Activated CD8-positive, alpha-beta T cell treated with anti-CD3 and anti-CD28 coated beads for 36 hours (primary cell): ENCODE measurements at places on chromosomes 5 and 9. TPM values are rescaled to one million over a fixed set of nuclear protein-coding genes. Genes with fewer than 3 reads are reported as not detected.

IFNK gene
- total RNA-seq: not detected

SCAI gene
- 9.6 TPM for total RNA-seq

NR5A1 gene
- not detected for total RNA-seq

RAI14 gene
- total RNA-seq: 2.3 TPM

ARHGEF37 gene
- total RNA-seq: 1.1 TPM

STC2 gene
- total RNA-seq: 40.9 TPM

GRCh38 chr5:61737301-61737963, 405.4 kb downstream of the ZSWIM6 start:
- DNase-seq: no peak

DNA sequence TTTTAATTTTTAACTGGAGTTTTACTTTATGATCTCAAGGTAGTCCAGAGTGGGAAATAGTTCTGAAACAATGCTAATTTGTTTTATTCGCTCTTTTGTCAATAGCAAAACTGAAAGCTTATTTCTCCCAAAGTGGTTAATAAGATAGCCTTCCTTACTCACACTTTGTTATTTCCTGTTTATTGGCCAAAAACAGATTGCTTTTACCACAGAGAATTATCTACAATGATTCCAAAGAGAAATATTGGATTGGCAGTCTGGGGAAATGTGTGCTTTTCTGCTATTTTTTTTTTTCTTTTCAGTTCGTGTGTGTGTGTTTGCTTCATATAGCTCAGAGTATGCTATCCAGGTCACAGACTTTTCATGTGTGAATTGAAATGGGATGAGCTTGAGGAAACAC, 756.7 kb upstream of the RGMB start:
- no peak for DNase-seq

DNA sequence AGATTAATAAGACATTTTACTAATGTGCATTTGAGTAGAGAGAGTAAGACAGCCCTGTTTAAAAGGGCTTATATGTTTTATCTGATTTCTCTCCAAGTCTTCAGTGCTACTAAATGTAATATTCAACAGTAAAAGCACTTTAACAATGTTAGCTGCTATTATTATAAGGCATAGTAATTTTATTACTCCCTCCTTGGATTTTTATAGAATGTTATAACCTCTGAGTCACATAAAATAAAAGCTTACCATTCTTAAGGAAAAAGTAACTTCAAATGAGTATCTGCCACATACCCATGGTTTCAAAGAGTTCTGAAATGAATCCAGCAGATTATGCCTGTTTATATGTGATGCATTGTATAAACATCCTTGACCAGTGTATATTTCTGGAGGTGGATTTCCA, 19.0 kb downstream of the SPDL1 start:
- no peak for DNase-seq

DNA sequence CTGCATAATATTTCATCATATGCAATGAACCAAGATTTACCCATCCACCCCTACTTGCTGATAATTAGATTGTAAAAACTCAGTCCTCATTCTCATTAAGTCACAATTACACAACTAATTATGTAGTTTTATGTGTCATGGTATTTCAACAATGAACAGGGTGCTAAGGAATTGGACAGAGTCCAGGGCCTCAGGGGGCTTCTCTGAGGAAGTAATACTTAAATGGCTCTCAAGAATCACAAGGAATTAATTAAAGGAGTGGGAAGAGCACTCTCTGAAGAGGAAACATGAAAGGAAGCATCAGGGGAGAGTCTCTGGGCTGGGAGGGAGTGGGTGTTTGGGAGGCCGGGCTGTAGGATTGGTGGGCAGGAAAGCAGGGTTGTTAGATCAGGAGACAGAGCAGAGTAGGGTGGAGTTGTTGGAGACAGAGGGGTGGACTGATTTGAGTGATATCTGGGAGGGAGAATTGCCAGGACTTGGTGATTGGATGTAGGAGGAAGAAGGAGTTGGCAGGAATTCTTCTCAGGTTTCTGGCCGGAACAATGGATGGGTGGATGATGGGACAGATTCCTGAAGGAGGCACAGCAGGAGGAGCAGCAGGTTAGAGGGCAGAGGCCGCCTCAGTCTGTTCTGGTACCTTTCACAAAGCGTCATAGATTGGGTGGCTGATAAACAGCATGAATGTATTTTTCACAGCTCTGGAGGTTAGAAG, 23.0 kb upstream of the NSG2 start:
- no peak for DNase-seq

- DNase-seq: no peak
These were observed 7.2 kb downstream of the PCDHGC5 start for GRCh38 chr5:141496038-141496437.

DNA sequence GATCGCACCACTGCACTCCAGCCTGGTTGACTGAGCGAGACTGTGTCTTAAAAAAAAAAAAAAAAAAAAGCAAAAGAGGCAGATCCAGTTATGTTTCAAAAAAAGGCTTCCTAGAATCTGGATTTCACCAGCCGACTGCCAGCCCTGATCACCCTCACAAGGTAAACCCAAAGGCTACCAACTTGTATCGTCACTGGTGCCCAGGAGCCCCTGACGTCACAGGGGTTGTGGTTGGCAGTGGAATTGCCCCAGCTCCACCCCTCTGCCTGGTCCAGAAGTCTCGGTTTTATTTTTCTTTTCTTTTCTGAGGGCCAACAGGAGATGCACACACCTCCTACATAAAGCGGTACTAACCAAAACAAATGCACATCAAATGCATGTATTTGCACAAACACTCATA, 6.0 kb upstream of the LMX1B start:
- no peak for DNase-seq

DNA sequence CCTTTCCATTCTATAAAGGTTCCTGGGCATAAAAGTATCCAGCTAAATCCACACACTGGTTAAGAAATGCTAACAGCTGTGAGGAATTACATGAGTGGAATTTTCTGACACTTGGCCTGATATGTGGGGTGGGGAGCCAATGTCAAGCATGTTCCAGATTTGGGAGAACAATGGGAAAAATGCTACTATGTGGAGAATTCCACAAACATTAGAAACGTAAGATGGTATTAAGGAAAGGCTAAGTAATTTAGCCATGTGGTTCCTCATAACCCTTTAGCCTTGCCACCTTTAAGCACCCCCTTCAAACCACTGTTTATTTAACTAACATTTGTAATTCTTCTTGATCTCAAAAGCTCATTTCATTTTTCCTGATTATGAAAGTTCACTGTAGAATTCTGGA, 149.2 kb downstream of the GNA14 start:
- no peak for DNase-seq
